Hematopoietic multipotent progenitor cell treated with erythropoietin and hydrocortisone succinate and interleukin-3 and kit ligand, for 17 days (in vitro differentiated cells): ENCODE measurements at places on chromosomes 12 and 14.

DNA sequence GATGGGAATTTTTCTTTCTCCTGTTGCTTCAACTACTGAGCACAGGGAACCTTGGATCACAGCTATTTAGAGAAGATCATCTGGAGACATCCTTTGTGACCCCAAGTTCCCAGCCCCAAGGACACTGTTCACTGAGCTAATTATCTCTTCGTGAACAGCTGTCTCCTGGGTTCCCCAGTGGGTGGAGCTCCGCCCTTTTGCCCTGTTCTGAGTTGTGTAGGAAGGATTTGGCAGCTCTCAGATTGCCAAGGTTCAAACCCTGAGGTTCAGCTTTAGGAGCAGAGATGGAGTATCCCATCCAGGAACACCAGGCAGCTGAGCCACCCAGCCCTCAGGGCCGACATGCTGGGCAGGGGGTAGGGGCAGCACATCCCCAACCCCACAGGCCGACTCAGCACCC, 32.0 kb downstream of the NGB start:
- no peak for DNase-seq

DNA sequence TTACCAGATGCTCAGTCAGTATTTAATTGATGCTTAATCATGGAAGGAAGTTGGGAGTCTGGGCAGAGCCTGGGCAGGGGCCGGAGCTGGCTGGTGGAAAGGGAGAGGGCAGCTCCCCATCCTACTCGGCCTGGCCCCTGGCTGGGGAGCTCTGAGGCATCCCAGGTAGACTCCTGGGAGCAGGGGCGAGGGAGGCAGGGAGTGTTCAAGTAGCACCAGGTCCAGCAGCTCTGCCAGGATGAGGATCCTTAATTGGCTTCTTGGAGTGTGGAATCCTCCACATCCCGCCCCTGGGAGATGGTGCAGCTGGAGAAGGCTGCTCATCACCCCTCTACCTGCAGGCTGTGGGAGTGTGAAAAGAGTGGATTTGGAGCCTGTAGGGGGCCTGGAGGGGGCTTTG, 30.9 kb downstream of the SYNDIG1L start:
- DNase-seq = no peak

DNA sequence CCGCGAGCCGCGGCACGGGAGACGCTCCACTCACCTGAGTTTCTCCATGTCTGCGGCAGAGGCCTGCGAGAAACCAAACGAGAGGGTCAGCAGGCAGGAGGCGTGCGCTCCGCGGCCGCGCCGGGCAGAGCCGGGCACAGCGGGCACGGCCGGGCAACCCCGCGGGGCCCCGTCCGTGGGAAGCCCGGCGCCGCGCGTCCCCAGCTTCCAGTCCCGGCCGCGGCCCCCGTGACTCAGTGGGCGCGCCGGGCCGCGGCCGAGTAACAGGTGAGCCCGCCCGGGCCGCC, 19.4 kb downstream of the BEGAIN start:
- no peak for DNase-seq

- DNase-seq = no peak
Measured at GRCh38 chr12:5830111-5830510, 114.9 kb downstream of the ANO2 start.

DNA sequence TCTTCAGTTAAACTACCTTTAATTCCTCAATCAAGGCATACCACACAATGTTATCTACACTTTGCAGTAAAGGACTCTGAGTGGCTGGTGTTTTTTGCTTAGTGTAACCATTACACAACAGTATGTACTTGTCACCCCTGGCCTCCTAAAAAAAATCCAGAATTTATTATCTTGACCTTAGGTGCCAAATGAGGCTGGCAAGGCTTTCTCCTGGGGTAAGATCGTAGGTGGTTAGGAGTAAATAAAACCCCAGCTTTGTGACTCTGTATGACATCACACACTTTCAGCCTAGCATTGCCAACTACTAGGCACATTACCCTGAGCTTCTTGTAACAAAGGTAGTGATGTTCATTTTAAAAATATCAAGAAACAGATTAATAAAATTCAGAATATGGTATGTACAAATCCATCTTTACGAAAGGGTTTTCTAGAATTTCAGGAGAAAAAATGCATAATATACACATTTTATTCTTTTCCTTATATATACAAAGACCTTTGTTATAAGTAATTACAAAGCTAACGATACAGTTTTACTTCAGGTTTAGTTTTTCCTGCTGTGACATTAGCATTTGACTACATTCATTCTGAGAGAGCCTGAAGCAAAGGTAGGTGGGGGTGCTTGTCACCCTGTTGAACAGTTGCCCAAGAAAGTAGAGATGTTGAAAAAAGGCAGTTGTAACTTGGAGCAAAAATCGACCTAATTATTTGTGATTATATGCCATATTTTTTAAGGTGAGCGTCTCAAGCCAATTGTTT, 13.5 kb downstream of the TCL1A start:
- DNase-seq = no peak

DNA sequence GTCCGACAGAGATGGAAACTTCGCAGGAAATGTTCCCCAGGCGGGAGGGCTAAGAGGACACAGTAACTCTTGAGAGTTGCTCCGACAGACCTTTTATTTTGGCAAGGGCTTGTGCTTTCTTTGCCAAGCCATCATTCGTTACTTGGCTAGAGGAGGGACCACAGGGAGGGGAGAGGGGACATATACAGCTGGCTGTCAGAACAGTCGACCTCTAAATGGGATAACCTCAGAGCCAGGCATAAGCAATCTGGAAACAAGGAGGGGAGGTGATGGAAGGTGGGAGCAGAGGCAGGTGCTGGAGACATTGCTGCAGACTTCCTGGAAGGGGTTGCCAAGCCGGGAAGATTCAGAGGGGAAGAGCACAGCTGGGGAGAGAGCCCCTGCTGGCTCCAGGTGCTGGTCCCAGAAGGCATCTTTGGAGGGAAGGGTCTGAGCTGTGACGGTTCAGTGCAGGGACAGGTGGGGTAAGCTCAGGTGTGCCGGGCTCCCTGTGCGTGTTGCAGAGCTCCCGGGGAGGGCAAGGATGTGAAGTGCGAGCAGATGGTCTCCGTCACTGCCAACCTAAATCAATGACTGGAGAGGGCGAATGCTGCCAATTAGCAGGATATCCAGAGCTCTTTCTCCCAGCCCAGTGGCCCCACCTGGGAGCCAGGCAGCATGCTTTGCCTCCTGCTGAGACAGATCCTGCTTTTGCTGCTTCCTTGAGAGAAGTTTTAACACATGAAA, 50.1 kb downstream of the CHST11 start:
- DNase-seq = no peak

DNA sequence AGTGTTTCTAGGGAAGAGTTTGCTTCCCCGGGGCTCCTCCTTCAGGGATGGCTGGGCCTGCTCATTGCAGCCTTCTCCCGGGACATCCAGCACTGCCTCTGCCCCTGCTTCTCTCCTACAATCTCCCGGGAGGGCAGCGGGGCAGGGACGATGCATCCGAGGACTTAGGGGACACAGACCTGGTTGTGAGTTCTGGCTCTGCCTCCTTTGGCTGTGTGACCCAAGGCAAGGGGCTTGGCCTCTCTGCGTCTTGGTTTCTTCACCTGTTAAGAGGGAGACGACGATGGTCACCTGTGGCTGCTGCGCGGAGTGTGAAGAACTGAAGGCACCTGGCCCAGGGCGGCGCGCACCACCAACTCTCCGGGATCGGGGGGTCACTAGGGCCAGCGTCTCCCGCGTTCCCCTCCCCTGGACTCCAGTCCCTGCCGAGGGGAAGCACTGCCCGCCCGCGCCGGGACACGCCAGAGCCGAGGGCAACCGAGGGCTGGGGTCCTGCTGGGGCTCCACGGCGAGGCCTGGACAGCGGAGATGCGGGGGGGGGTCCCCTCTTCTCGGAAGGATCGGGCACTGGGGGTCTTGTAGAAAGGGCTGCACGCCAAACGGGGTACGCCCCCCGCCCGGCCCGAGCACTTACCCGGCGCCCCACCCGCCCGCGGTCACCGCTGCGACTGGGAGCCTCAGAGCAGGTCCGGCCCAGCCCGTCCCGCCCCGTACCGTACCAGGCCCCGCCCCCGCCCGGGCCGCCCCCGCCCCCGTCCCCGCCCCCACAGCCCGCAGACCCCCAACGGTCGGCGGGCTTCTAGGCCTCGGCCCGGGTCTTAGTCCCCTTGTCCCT, at the start of gene HVCN1:
Gene HVCN1 (minus strand): TSS at position 670 of the 835 bp plus-strand sequence. CDS start 5,870 bp downstream, outside the sequence.
- no peak for DNase-seq

- no peak for DNase-seq
Measured at GRCh38 chr12:57619434-57620244, 8.4 kb downstream of the ARHGEF25 start.

- DNase-seq = no peak
Measured at GRCh38 chr12:75766263-75767160, 255.1 kb upstream of the KRR1 start.

DNA sequence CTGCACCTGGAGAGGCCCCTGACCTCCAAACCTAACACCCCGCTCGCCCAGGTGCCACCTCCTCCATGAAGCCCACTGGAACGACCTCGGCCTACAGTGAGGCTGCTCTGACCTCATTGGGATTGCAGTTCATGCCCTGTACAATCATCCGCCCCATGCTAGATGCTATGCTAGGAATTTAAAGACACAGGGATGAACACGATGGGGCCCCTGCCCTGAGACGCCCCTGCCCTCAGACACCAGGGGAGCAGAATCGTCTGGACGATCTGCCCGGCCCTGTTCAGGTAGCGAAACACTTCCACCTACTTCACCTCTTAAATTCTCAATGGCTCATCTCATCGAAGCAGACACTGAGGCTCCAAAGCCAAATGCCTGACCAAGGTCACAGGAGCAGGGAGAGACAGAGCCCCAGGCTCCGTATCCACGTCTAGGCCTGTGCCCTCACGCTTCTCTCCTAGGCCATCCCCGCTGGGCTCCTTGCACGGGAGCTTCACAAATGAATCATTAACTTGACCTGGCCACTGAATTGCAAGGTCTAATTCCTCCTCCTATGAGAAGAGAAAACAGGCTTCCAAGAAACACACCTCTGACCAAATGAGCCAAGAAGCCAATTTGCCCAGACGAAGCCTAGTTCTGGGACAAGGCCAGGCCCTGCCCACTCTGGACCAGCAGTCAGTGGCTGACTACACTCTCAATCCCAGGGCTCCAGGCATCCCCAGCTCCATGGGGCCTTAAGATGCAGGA, 35.2 kb downstream of the SCARB1 start:
- no peak for DNase-seq

- DNase-seq = no peak
Measured at GRCh38 chr12:26786865-26787514, 46.0 kb downstream of the ITPR2 start.

GRCh38 chr14:104965561-104966231, 12.5 kb downstream of the AHNAK2 start:
- DNase-seq = no peak

GRCh38 chr12:124747426-124748161, 116.1 kb downstream of the SCARB1 start:
- DNase-seq = no peak

- no peak for DNase-seq
Measured at GRCh38 chr12:91574391-91574790, 391.8 kb upstream of the DCN start.

DNA sequence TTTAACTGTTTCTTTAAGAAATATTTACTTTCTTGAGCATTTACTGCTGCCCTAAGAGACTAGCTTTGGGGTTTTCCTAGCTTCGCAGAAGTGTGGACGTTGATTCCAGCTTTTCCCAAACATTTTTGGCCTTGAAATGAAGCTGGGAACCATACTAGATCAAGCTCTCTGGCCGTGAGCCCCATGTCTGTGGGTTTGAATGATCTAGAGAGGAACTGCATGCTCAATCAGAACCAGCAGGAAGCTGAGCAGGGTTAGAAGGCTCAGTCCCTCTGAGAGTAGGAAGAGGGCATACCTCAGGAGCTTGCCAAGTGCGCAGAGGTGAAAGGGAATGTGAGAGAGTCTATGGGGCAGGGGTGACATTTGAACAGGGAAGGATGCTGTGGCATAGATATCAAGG, 292.1 kb downstream of the CACNA1C start:
- no peak for DNase-seq

- no peak for DNase-seq
Measured at GRCh38 chr12:123058980-123059379, 78.5 kb downstream of the ARL6IP4 start.

DNA sequence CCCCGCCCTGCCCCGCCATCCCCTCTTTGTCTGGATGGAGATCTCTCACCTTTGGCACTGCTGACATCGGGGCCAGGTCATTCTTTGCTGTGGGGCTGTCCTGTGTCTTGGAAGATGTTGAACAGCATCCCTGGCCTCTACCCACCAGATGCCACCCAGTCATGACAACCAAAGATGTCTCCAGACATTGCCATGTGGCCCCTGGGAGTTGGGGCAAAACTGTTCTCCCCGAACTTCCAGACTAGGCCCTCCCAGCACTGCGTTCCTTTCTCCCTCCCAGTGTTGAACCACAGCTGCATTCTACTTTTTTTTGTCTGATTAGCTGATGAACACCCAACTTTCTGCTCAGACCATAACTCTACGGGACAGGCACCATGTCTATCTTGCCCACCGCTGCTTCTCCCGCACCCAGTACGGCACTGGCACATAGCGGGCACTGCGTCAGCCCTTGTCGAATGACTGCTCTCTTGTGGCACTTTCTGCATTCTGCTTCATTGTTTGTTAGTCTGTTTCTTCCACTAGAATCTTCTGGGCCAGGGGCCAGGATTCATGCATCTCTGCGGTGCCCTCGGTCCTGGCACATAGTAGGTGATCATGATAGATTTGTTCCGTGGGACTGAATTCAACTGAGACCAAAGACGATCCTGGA, 13.1 kb upstream of the MYL2 start:
- no peak for DNase-seq

DNA sequence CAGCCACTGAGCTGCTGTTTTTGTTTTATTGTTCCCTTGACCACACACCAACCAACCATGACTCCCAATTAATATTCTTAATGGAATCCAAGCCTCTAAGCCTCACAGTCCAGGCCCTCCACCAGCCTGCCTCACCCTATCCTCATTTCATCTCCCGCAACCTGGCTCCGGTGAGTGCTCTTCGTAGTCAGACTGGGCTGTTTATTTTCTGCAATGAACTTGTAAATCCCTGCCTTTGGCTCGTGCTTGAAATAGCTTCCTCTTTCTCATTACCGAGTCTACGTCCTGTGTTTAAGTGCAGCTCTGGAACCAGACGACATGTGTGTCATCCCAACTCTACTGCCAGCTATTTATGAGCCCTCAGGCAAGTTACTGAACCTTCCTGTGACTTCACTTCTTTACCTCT, 12.4 kb upstream of the ETFBKMT start:
- no peak for DNase-seq

DNA sequence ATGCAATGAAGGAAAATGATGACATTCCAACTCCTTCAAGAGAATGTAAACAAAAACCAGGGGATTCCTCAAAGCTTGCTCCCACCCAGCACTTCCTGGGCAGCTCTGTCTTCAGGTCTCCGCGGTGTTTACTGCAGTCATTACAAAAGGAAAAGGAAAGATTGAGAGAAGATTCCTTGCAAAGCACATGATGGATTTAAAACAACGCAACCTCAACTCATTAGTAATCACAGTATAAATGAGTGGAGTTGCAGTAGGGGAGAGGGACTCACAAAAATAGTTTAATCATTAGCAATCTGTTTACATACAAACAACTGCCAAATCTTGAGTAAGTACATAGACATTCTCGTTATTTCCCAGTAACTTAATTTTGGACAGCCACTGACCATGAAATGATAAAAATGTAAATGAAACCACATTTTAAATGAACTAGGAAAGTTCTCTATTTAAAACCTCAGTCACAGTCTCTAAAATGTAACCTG, 49.7 kb upstream of the OVCH1 start:
- DNase-seq = no peak

- no peak for DNase-seq
Measured at GRCh38 chr12:96093543-96094196, 58.3 kb upstream of the LTA4H start.

GRCh38 chr12:75721796-75722195, 210.4 kb upstream of the KRR1 start:
- no peak for DNase-seq
